ENCODE measurements at places on chromosomes 1 and 21.

- DNase-seq = no peak
Observed at GRCh38 chr1:25011275-25011674, 81.2 kb upstream of the RUNX3 start.

GRCh38 chr21:21373969-21374368 is 375.8 kb downstream of the NCAM2 start:
- no peak for DNase-seq

DNA sequence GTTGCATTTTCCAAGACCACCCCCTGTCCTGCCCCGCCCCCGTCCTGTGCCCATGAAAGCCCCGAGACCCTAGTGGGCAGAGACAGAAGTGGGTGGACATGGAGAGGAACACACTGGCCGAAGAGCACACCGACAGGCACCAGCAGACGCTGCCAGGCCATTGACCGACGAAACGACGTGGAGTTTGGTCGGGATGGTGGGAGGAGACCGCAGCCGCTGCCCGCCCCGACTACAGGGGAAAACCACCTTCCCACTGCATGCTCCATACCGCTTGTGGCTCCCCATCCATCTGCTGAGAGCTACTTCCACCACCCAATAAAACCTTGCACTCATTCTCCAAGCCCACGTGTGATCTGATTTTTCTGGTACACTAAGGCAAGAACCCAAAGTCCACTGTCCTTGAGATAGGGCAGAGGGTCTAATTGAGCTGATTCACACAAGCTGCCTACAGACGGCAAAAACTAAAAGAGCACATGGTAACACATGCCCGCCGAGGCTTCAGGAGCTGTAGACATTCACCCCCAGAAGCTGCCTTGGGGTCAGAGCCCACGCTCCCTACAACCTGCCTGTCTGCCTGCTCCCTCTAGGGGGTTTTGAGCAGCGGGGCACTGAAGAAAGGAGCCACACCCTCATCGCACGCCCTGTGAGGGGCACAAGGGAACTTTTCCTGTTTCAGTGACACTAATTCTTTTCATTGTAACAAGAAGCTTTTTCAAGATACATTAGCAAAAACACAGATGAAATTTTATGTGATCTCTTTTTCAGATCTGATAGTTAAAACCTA is 81.2 kb upstream of the RAB3GAP2 start:
- no peak for DNase-seq

DNA sequence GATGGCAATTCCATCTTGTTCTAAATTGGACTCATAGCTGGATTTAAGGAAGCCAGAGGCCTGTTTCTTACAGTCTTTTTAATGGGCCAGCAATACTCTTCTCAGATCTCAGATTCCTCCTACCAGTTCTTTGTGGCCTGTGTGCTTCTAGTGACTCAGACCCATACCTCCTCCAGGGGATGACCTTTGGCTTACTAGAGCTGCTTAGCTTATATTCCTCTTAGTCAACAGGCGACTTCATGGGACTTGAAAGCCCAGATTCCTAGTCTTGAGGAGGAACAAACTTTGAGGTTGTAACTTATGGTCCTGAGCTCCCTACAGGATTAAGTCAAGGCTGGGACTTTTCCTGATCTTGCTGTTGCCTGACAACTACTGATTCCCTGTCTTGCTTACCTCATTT is 12.4 kb upstream of the PAPPA2 start:
- DNase-seq = no peak

DNA sequence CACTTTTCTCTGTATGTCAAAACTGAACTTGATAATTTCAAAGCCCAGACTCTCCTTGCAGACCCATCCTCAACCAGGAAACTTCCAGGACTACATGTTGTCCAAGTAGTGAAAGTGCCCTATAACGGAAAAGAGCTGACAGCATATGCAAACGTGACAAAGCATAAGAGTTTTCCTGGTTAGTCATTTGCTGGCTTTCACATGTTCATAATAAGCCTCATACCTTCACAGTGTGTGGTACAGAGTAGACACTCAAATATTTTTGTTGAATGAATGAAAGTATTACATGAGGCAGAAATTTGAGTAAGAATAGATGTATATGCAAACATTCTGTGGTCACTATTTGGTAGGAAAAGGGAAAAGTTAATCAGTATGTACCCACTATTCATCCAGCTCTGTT is 473.3 kb downstream of the MRPL39 start:
- no peak for DNase-seq

GRCh38 chr1:6984986-6985385 is 199.7 kb downstream of the CAMTA1 start:
- DNase-seq = no peak

DNA sequence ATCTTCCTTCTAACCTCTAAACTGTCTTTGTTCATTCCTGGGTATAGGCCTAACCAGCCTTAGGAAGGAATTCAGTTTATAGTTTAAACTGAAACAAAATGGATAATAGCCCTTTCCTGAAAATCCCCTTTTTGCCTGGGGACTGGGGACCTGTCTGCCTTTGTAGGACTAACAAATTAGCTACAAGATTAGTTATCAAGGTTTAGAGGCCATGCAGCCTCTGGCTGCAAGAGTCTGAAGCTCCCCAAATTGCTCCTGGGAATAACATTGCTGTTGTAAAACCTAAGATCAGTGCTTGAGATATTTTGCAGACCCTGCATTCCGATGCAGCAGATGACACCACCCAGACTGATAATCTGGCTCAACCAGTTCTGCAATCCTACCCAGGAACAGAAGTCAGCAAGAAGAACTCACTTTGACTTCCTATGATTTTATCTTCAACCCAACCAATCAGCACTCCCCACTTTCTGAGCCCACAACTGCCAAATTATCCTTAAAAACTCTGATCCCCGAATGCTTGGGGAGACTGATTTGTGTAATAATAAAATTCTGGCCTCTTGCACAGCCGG is 96.6 kb upstream of the ETV3 start:
- no peak for DNase-seq

DNA sequence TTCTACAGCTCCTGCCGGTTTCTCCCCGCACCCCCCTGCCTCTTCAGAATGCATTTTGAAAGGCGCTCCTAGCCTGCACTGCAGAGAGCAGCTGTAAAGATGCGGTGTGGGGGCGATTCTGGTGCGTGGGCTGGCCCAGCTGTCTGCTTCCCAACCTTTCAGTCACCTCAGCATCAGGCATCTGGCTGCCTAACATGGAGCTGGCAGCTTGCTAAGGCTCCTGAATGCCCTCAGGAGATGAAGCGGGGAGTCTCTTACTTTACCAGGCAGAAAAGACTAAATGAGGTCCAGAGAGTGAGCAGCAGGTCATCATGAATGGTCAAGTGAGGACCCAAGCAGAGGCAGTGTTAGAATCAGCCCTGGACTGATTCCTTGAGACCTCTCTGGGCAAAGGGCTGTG is 8.7 kb downstream of the IER5 start:
- no peak for DNase-seq

DNA sequence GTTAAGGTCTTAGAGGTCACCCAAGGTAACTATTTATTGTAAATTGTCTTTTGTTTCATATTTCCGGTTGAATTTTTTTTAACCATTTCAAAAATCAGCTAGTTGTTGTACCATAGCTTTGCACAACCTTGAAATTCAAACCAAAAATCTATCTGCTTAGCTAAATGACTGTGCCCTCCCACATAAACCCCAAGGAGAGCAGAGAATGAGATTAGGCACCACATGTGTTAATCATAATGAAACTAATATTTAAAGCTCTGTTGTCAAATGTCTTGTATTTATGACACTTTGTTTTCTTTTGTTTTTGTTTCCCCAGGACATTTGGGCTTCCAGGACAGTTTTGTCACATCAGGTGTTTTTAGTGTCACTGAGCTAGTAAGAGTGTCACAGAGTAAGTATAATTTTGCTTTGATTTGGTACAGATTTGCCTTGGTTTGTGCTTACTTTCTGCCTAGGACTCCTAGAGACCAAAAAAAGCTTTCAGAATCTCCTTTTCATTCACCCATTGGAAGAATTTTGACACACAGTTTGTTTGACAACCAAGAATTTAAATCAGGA is 249.9 kb downstream of the NFIA start:
- no peak for DNase-seq

DNA sequence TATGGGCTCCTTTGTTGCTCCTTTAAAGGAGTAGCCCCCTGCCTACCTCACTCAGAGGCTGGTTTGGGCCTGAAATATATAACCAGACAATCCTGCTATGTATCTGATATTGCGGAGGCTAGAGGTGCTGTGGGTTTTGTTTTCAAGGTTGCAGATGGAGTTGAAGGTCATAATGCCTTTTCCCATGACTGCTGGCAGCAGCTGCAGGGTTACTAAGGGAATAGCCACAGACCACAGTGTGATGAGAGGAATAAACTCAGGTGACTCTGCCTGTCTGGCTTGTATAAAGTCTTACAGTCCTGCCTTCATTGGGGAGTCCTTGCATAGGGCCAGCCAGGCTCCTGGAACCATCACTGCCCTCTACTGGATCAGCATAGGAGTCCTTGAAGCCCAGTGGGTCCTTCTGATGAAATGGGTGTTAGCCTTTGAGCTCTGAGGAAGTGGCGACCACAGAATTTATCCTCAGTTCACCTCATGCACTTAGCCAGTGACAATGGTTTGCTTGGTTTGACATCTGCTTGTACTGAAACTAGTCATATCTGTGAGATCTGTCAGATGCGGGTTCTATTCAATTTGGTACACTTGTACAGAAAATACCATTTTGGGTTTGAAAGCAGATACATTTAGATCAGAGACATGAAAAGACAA is 174.4 kb upstream of the HMCN1 start:
- peak; percentile 29 for DNase-seq

- no peak for DNase-seq
Observed at GRCh38 chr1:111204201-111204982, 3.9 kb upstream of the DENND2D start.

GRCh38 chr1:14881775-14882672 is 271.5 kb upstream of the TMEM51 start:
- no peak for DNase-seq

GRCh38 chr1:248858096-248858890 is 592 bp downstream of the ZNF692 start:
- DNase-seq = no peak

GRCh38 chr1:203170625-203171330 is 4.8 kb downstream of the MYBPH start:
- no peak for DNase-seq

DNA sequence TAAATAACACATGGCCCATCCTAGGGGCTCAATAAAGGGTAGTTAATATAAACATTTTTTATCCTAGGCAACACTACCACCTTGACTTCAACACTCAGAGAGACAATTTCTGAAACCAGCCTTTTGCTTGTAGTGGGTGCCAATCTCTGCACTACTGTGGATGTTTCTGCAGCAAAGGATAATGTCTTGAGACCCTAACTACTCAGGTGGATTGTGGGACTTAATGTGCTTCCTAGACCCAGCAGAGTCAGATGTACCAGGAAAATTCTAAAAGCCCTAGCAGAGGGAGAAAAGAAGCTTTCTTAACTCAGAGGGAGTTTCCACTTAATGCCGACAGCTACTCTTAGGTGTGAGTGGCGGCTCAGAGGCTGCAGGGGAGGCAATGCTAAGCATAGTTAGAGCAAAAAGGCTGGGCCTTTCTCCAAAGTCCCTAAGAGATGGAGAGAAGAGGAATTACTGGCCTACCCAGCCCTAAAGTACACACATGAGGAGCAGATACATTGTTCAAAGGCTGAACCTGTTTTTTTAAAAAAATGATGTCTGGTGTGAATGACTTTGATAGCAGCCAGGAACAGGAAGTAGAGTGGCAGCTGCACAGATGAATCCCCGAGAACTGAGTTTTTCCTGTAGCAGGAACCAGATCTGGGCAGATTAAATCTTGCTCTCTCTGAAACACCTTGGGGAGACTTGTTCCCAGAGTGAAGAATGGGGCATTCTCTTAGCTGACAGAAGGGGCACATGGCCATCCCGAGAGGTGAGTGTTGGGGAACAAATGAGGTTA is 33.5 kb upstream of the ABCD3 start:
- DNase-seq = no peak

DNA sequence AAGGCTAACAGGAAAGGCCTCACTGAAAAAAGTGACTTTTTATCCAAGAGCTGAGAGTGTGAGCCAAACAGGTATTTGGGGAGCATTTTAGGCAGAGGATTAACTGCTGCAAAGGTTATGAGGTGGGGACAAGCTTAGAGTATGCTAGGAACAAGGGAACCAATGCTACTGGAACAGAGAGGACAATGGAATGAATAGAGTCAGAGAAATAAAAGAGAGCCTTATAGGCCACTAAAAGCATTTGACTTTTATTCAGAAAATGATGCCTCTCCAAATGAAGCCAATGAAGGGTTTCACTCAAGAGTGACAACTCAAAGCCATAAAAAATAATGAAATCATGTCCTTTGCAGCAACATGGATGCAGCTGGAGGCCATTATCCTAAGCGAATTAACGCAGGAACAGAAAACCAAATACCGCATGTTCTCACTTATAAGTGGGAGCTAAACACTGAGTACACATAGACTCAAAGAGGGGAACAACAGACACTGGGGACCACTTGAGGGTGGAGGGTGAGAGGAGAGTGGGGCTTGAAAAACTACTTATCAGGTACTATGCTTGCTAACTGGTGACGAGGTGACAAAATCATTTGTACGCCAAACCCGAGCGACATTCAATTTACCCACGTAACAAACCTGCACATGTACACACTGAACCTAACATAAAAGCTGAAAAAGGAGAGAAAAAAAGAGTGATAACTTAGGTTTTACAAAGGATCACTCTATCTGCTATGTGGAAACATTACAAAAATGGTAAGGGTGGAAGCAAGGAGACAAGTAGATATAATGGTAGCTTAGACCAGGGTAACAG is 11.1 kb downstream of the PTP4A2 start:
- DNase-seq = no peak

Measured in stimulated activated CD8-positive, alpha-beta memory T cell treated with anti-CD3 and anti-CD28 coated beads, Interleukin-4, amount 100 ng/mL, for 1 hour (primary cell).